Purkinje cell (primary cell): ENCODE measurements at places on chromosomes 2 and 18. TPM values are rescaled to one million over a fixed set of nuclear protein-coding genes. Genes with fewer than 3 reads are reported as not detected.

ICA1L gene
- polyA plus RNA-seq, result 10.4 and 15.8 TPM in 2 replicates

FAHD2A gene
- polyA plus RNA-seq, result 4.8 and 6.2 TPM in 2 replicates

SMC6 gene
- 4.7 and 6.6 TPM in 2 replicates for polyA plus RNA-seq

STAMBP gene
- polyA plus RNA-seq, result 69.6 and 80.3 TPM in 2 replicates

SGO2 gene
- polyA plus RNA-seq, result 9.7 and 10.3 TPM in 2 replicates
